ENCODE measurements at places on chromosomes 11 and 22.

DNA sequence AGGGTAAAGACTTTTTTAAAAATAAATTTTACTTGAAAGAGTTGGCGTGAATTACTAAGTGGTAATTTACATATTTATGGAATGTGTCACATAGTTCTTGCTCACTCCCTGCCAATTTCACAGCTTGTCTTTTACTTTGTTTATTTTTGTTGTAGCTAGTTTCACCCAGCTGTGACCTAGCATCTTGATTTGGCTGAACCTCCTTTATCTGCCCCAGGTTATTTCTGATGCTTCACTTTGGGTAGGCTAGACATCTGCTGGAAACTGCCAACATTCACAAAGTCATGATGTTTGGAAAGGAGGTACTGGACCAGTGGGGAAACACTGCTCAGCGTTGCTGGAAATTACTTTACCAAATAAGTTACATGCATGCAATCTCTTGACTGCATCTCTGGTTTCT is 1676.0 kb upstream of the RAG2 start:
- H3K27ac ChIP-seq: no peak overlapping the region
- no peaks in the 10 kb centered on the region for H3K27me3 ChIP-seq
- no peak for DNase-seq
- no peaks in the 10 kb centered on the region for H3K4me1 ChIP-seq
- H3K4me3 ChIP-seq: no peak overlapping the region

DNA sequence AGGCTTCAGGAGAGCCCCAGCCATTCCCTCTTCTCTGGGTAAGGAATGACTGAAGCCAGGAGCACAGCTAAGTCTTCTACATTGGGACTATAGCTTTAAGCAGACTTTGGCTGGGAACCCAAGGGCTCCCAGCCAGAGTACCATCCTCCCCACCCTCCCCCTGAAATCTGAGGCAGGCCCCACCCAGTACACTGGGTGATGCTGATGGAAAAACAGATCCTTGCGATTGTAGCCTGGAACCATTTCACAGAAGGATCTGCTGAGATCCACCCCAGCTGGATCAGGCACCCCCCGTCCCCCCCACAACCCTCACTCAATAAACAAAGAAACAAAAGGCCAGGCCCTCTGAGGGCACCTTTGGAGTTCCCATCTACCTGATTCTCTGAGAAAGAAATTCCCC is 39.8 kb downstream of the IL18BP start:
- H3K27ac ChIP-seq: no peak overlapping the region
- H3K36me3 ChIP-seq: no peaks in the 10 kb centered on the region
- H3K27me3 ChIP-seq: no peaks in the 10 kb centered on the region
- peaks cover 16% of the 10 kb centered on the region for H3K4me1 ChIP-seq

- no peak for DNase-seq
- no peaks in the 10 kb centered on the region for H3K36me3 ChIP-seq
- H3K4me3 ChIP-seq: no peak overlapping the region
These were observed 12.8 kb downstream of the P2RY2 start for GRCh38 chr11:73230931-73231330.

GRCh38 chr11:79290761-79291160 is 150.1 kb downstream of the TENM4 start:
- no peak overlapping the region for H3K27ac ChIP-seq
- no peak for DNase-seq
- no peak overlapping the region for H3K4me3 ChIP-seq
- H3K27me3 ChIP-seq: no peaks in the 10 kb centered on the region

GRCh38 chr11:112315057-112315720 is 54.5 kb upstream of the PLET1 start:
- no peaks in the 10 kb centered on the region for H3K4me1 ChIP-seq
- no peaks in the 10 kb centered on the region for H3K27me3 ChIP-seq
- H3K27ac ChIP-seq: no peak overlapping the region
- no peak for DNase-seq

- peaks cover 31% of the 10 kb centered on the region for H3K27me3 ChIP-seq
- H3K36me3 ChIP-seq: no peaks in the 10 kb centered on the region
- no peak for DNase-seq
- H3K4me3 ChIP-seq: no peak overlapping the region
These were observed 41.2 kb upstream of the GLYATL1 start for GRCh38 chr11:58898106-58898505.

- peaks cover 41% of the 10 kb centered on the region for H3K27me3 ChIP-seq
- H3K4me3 ChIP-seq: peak overlapping the region; percentile 95
- no peak for DNase-seq
- peaks cover 25% of the 10 kb centered on the region for H3K4me1 ChIP-seq
These were observed 774 bp upstream of the E2F8 start for GRCh38 chr11:19241260-19242178.

- H3K27ac ChIP-seq: no peak overlapping the region
- H3K36me3 ChIP-seq: peaks cover 18% of the 10 kb centered on the region
- DNase-seq: no peak
- H3K27me3 ChIP-seq: no peaks in the 10 kb centered on the region
- no peaks in the 10 kb centered on the region for H3K4me1 ChIP-seq
- no peak overlapping the region for H3K4me3 ChIP-seq
These were observed 80.3 kb upstream of the IZUMO1R start for GRCh38 chr11:94224078-94224477.

GRCh38 chr11:72338741-72339140 is 94.8 kb upstream of the PHOX2A start:
- no peak overlapping the region for H3K4me3 ChIP-seq
- H3K27me3 ChIP-seq: no peaks in the 10 kb centered on the region
- peaks cover 30% of the 10 kb centered on the region for H3K36me3 ChIP-seq
- no peak overlapping the region for H3K27ac ChIP-seq
- no peaks in the 10 kb centered on the region for H3K4me1 ChIP-seq
- DNase-seq: no peak

DNA sequence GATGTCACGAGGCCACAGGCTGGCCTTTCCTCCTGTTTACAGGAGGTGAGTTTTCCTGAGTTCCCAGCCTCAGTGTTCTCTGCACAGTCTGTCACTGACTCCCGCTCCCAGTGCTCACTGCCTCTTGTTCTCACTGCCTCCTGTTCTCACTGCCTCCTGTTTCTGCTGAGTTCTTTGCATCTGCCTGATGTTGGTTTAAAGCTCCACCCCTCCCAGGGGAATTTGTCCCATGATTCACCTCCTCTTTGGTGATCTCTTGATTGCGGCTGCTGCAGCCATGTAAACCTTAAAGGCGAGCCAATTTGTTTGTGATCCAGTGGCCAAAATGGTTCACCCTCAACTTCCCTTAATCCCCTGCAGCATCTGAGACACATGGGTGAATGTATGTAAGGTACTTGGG is 6.0 kb upstream of the TUBA8 start:
- H3K4me1 ChIP-seq: peaks cover 16% of the 10 kb centered on the region
- DNase-seq: no peak
- peaks cover 3% of the 10 kb centered on the region for H3K36me3 ChIP-seq
- H3K27ac ChIP-seq: no peak overlapping the region
- no peak overlapping the region for H3K4me3 ChIP-seq

GRCh38 chr22:26471522-26471921 is 12.1 kb downstream of the HPS4 start:
- no peak overlapping the region for H3K4me3 ChIP-seq
- no peaks in the 10 kb centered on the region for H3K27me3 ChIP-seq
- H3K27ac ChIP-seq: no peak overlapping the region
- DNase-seq: no peak
- H3K36me3 ChIP-seq: peaks cover 30% of the 10 kb centered on the region

- H3K4me1 ChIP-seq: peaks cover 26% of the 10 kb centered on the region
- H3K4me3 ChIP-seq: no peak overlapping the region
- DNase-seq: no peak
- no peak overlapping the region for H3K27ac ChIP-seq
- no peaks in the 10 kb centered on the region for H3K27me3 ChIP-seq
These were observed 66.5 kb downstream of the FAM168A start for GRCh38 chr11:73531386-73531785.

DNA sequence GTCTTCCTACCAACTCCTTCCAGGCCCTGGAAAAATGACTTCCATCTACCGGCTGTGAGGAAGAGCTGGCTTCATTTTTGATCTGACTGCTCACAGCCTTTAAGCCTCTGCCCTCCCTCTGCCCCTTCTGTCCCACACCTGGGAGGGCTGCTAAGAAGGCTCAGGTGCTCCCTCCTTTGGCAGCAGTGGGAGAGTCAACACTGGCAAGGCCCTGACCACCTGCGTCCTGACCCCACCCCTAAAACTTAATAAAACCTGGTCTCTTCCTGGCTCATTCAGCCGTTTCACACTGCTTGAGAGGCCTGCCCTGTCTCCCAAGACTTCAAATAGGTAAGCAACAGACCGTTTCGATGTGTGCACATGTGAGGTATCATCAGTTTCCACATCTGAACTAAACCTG is 52.1 kb upstream of the NFRKB start:
- H3K27me3 ChIP-seq: no peaks in the 10 kb centered on the region
- no peak overlapping the region for H3K4me3 ChIP-seq
- DNase-seq: no peak
- H3K36me3 ChIP-seq: peaks cover 23% of the 10 kb centered on the region

DNA sequence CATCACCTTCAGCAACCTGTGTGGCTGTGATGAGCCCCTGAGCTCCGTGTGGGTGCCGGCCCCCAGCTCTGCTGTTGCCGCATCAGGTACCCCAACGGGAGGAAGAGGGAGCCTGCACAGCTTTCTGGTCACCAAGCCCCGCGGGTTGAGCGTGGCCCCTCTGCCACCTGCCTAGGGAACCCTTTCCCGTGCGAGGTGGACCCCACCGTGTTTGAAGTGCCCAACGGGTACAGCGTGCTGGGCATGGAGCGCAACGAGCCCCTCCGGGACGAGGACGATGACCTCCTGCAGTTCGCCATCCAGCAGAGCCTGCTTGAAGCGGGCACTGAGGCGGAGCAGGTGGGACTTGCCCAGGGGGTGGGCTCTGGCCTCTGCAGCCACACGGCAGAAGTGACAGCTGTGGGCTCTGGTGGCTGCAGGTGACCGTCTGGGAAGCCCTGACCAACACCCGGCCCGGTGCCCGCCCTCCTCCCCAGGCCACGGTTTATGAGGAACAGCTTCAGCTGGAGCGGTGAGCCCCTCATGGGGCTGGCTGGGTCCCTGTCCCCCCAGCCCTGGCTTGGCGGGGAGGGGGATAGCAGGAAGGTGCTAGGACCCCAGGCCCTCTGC is 1.9 kb upstream of the SSH3 start:
- no peak overlapping the region for H3K27ac ChIP-seq
- H3K27me3 ChIP-seq: no peaks in the 10 kb centered on the region
- H3K4me3 ChIP-seq: no peak overlapping the region
- DNase-seq: no peak
- peaks cover 9% of the 10 kb centered on the region for H3K4me1 ChIP-seq
